ENCODE measurements at places on chromosomes 6 and 20.
A peak's percentile ranks its signal among the peaks of the same experiment; 100 is the strongest.

- DNase-seq: no peak
Measured at GRCh38 chr20:16369441-16369840, 203.8 kb downstream of the KIF16B start.

DNA sequence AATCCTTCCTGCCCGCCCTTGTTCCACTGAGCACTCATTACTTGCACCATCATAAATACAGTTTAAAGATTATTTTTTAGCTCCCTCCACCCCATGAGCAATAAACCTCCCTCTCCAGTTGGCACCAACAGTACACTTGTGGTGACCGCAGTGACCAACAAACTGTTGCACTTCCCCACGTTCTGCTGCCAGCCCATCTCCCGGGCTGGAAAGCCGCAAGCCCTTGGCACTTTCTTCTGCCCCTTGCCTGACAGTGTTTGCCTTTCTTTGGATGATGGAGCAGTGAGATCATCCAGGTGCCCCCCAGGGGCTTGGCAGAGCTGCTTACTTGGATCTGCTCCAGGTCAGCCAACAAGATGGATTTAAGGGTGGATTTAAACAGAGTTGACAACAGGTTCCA is 21.6 kb downstream of the KCNB1 start:
- DNase-seq: no peak

DNA sequence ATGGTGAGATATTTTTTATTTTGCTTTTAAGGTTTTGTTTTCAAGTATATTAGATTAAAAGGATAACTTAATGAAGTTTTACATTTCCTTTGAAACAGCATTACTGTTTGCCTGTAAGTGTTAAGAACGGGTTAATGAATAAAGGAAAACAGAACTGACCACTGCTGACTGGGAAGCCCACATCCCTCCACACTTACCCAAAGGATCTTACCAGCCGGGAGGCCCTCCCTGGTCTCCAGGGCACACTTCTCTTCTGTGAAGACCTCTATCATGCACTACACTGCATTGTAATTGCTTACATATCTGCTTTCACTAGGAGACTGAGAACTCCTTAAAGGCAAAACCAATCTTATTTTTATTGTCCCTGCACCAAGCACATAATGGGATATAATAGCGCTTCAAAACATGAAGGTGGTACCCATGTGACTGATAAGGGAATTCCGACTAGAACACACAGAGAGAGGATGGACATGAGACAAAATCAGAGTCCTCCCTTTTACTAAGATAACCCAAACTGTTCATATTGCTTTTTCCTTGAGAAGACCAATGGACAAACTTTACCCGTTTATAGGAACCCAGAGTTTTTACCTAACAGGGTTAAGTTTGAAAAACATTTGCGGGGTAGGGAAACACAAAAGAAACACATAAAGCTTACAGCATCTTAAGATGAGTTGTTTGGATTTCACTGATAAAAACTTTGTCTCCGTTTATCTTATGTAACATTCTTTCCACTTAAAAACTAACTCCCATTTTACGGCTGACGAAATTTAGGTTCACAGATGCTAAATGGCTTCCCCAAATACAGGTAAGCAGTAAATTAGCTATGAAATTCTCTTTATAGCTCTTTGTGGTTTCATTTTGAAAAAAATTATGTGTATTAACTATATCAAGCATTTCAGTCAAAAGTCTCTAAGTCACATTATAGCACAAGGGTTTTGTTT is 8.7 kb downstream of the EZR start:
- no peak for DNase-seq

- DNase-seq: peak; percentile 85
Measured at GRCh38 chr20:38970302-38970701, 8.2 kb downstream of the DHX35 start.

GRCh38 chr6:9593554-9593953 is 821.3 kb downstream of the TFAP2A start:
- peak; percentile 8 for DNase-seq

GRCh38 chr6:150185732-150186117 is 42.9 kb downstream of the PPP1R14C start:
- DNase-seq: no peak

DNA sequence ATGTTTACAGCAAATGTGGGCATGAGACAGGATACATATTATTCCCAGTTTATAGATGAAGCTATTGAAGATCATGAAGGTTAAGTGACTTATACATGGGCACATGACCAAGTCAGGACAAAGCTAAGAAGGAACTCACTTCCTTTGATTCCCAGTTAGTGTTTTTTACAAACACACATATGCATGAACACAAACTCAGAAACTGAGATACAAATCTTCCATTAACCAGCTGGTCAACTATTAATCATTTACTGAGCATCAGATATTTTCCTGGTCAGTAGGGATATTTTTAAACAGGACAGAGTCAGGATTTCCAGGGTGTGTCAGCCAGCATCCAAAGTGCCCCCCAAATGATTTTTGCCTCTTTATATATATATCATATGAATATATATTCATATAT is 222.2 kb downstream of the OGFRL1 start:
- no peak for DNase-seq

DNA sequence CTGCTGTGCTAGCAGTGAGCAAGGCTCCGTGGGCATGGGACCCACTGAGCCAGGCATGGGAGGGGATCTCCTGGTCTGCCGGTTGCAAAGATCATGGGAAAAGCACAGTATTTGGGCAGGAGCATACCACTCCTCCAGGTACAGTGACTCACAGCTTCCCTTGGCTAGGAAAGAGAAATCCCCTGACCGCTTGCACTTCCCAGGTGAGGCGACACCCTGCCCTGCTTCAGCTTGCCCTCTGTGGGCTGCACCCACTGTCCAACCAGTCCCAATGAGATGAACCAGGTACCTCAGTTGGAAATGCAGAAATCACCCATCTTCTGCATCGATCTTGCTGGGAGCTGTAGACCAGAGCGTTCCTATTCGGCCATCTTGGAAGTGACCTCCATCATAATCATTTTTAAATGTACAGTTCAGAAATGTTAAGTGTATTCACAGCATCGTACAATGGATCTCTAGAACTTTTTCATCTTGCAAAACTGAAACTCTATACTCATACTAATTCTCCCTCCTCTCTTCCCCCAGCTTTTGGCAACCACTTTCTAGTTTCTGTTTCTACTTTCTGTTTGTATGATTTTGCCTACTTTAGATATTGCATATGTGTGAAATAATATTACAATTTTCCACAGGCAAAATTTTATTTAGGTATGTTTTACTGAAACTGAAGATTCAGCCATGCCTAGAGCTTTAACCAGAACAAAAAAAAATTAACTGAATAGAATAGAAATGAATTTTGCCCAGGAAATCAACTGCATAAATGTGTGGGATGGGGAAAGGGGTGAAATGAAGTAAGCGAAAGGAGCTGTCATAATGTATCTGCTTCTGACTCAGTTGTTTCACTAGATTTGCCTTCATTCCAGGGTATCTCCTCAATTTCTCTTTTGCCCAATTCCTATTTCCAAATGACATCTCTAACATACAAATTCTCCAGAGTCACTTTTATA is 100.0 kb downstream of the RWDD2A start:
- DNase-seq: no peak

- DNase-seq: no peak
Measured at GRCh38 chr20:63934271-63935068, 21.7 kb downstream of the UCKL1 start.

- peak; percentile 63 for DNase-seq
Measured at GRCh38 chr6:41278699-41279405, 7.6 kb downstream of the TREM1 start.

- DNase-seq: no peak
Measured at GRCh38 chr6:39188098-39188450, 41.2 kb downstream of the KCNK5 start.

DNA sequence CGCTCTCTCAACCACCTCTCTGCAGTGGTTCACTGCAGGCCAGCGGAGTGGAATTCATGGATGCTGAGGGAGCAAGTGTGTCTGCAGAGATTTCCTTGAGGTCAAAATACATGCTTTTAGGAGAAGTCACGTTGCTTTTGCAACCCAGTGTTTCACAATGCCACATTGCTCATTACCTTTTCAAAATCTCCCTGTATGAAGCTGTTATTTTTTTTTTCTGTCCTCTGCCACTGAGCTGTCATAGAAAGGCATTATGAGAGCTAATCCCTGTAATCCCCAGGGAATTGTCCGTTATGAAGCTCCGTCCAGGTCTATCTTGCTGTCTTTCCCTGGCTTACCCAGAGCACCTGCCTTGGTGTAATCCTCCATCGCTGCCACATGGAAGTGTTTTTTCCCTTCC is 60.5 kb upstream of the SLC22A23 start:
- DNase-seq: peak; percentile 95

DNA sequence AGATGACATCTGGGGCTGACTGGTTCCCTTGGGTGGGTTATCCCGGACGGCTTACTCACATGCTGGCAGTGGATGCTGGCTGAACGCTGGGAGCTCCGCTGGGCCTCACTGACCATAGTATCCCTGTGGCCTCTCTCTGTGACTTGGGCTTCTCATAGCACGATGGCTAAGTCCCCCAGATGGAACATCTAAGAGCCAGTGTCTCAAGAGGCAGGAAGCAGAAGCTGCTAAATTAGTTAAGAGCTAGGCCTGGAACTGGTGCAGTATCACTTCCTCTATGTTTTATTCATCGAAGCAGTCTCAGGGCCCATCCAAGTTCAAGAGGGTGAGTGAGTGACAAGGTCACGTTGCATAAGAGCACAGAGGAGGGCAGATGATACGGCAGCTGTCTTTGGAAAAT is 116.5 kb upstream of the LAMP5 start:
- DNase-seq: no peak
